ENCODE measurements at places on chromosomes 5 and 9.

- no peak for DNase-seq
Observed at GRCh38 chr5:148843510-148844318, 17.3 kb downstream of the ADRB2 start.

DNA sequence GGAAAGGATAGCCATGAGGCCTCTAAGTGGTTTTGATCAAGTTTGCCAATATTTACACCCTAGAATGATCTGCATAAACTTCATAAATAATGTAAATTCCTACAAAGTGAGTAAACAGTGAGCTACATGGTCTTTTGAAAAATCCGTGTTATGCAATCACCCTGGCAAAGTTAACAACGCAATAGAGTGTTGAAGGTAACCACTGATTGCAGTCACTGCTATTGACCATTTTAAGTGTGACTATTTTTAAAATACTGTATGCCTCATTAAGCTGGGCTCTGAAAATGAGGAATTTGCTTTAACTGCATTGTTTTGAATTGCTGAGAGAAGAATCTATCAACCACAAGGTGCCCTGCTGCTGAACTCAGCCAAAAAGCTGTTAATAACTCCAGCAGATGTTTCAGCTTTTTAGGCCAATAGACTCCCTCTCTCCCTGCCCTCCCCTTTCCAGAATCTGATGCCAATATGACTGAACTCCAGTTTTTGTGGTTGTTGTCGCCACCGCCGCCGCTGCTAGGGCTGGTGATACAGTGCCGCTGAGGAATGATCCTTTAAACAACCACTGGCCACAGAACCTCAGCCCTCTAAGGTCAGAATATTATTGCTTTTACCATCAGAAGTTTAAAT is 35.3 kb upstream of the SMARCA2 start:
- DNase-seq: no peak

DNA sequence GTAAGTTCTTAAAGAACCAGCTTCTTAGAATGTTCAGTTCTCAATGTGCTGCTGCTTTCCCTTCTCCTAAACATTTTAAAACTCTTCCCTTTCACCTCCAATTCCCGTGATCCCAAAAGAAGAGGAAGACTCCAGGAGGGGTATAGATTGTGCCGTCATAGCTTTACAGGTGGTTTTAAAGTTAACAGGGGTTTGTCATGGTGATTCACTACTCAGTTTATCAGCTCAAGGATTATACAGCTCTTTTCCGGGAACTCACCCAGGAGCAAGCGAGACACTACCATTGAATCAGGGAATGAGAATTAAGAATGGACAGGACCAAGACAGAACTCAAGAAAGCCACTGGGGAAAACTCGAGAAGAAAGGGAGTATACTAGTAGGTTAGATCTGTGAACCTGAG is 178.8 kb downstream of the NR3C1 start:
- no peak for DNase-seq

DNA sequence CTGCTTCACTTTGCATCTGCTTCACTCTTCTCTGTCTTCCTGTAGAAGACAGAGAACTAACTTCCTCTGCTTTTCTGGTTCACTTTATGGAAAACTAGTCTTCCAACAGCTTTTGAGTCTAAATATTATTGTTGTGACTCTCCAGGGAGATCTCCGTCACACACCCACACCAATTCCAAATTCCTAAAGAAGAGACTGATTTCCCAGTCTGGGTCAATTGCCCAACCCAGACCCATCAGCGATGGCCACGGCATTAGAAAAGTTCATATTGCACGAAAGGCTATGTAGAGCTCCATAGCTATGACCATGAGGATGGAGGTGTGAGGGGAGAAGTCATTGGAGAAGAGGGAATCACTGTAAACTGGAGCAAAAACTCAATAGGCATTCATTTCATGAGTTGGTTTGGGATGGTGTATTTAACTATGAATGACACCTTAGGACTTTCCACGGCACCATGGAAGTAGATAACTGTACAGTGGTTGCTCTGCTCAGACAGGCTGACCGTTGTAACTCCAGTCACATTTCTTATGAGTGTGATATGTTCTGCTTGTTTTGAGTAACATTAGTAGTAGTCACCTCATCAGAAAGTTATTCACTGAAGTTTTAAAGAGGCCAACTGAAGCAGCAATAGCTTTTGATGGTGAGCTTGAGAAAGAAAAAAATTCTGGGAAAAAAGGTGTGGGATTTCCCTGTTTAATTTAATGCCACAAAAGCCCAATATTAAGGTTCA is 78.1 kb upstream of the MAMDC2 start:
- no peak for DNase-seq

GRCh38 chr9:96442491-96442890 is 7.5 kb upstream of the HABP4 start:
- DNase-seq: no peak

DNA sequence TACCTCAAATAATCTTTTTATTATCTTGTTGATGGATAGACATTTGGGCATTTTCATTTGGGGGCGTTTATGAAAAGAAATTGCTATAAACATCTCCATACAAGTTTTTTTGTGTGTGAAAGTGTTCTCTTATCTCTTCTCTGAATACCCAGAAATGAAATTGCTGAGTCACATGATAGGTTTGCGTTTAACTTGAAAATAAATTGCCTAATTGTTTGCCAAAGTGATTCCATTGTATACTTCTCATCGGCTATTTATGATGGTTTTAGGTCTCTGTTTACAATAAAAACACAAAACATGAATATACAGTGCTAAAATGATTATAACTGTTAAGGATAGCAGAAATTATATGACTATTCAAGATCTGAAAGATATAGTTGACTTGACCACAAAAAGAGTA is 361.7 kb downstream of the TAF11L14 start:
- no peak for DNase-seq

- no peak for DNase-seq
Observed at GRCh38 chr5:122478741-122479442, 166.9 kb downstream of the SNCAIP start.

DNA sequence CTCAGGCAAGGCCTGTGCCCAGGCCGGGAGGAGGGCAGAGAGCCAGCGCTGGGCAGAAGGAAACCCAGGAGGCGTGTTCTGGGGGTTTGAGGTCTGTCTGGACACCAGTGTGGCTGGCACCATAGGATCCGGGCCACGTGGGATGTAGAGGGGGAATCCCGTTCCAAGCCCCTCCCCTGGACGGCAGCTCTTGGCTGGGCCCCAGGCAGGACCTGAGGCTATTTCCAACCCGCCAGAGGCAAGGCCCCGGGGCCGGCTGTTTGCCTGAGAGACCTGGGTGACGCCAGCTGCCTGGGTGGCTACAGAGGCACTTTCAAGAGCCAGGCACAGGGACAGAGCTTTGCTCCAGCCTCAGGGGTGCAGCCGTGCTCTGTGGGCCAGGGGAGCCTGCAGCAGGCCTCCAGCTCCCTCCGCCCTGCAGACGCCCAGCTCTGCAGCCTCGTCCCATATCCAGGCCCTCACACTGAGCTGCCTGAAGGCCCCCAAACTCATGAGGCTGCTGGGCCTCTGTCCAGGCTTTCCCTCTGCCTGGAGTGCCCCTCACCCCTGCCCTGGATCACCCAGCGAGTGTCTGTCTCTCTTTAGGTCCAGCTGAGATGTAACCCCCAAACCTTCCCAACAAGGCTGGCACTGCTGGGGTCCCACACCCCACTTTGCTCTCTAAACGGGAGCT is 56.6 kb upstream of the EGFL7 start:
- DNase-seq: no peak

DNA sequence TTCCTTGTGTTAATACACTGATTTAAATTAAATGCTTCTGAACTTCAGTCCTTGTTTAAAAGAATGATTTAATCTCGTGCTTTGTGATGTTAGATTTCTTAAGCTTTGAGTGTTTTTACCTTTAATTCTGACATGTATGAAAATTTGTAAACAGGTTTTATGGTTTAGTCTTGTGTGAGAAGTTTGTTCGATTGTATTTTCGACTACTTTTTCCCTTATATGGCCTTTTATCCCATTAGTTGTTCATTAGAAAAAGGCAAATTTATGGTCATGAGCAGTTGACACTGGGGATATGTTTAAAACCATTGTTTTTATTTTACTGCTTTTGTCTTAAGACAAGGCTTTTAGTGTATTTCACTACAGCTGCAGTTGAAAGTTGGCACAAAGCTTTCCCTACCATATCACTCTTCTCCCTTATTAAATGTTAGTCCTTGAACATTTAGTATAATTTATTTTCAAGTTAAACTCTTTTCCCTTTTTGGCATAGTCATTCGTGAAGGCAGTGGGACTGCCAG is 3.3 kb downstream of the UBE2R2 start:
- no peak for DNase-seq

GRCh38 chr5:98872674-98873073 is 56.1 kb downstream of the CHD1 start:
- DNase-seq: no peak

DNA sequence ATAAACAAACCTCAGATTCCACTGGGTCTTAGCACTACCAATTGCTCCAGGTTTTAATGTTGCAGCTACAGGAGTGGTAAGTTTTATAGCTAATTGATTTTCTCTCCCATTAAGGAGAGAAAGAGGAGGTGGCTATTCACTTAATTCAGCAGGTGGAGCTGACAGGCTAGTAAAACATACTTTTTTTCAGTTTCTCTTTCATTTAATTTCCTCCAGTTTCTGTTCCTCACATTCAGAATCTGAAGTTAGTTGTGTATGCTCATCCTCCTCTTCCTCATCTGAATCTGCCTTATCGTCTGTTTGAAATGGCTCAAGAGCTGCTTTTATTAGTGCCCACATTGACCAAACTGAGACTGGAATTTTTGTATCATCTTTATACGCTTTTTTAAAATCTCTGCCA is 98.0 kb downstream of the PLPPR1 start:
- DNase-seq: no peak

DNA sequence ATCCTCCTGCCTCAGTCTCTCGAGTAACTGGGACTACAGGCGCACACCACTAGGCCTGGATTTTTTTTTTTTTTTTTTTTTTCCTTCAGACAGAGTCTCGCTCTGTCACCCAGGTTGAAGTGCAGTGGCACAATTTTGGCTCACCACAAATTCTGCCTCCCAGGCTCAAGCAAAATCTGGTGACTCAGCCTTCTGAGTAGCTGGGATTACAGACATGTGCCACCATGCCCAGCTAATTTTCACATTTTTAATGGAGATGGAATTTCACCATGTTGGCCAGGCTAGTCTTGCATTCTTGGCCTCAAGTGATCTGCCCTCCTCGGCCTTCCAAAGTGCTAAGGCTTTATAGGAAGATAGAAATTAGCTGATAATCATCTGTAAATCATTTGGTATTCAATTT is 43.9 kb downstream of the NSA2 start:
- DNase-seq: no peak

DNA sequence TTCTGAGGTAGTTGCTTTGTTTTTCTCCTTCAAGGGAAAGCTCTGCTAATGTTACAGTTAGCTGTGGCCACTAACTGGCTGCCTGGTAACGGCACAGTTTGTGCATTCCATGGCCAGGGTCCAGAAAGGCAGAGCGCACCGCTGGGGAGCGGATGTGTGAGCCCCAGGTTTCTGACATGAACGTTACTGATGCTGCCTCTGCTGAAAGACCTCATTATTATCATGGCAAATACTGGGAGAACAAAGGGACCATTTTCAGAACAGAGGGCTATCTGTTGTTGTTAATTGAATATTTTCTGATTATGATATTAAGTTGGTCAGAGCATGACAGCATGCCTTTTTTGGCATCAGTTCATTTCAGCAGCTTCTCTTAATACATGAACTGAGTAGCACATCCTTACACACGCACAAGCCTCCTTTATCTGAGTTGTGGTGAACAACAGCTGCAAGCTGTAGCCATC is 134.1 kb downstream of the NUDT12 start:
- DNase-seq: no peak

GRCh38 chr5:134567641-134568336 is 42.3 kb downstream of the JADE2 start:
- DNase-seq: no peak

DNA sequence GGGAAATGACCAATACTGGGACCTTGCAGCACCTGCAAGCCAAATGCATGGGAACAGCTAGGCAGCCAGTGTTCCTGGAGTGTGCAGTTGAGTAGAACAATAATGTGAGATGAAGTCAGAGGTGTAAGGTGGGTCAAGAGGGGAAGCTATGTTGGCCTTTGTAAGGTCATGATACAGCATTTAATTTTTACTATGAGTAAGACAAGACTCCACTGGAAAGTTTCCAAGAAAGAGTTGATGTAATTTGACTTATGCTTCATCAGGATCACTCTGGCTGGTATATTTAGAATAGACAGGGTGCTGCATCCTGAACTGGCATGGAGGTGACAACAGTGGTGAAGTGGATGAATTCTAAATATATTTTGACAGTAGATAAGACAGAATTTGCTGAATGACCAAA is 744.8 kb downstream of the KCTD16 start:
- no peak for DNase-seq

GRCh38 chr5:43268188-43268820 is 44.9 kb downstream of the HMGCS1 start:
- DNase-seq: peak; percentile 22

DNA sequence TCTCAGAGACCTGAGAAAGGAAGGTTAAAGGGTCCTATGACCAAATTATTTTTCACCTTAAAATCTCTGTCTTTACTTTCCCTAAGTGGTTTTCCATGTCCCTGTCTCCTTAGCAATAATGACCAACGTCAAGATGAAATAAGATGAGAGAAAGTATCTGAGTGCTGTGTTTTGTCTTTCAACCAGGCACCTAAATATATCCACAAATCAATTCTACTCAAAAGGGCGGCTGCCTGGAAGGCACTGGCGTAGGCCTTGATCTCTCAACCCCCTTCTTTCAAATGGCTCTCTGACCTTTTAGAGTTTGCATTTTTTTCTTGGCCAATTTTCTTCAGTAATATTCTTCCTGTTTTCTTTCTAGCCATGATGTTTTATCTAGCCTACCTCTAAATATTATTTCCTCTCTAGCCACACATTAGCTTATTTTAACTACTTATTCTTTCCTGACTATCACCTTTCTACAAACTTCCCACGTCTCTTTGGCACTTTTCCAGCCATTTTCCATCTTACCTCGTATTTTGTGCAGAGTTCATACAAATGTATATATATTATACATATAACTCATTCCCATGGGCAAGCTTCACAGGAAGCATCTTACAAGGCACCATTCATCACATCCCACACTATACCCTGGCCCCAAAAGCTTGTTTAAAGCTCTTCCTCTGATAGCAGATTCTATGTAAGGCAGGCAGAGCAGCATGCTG is 204.5 kb downstream of the SNX18 start:
- no peak for DNase-seq

All from GM12864 (cell line).